Mesenteric fat pad (tissue), 1 donor: ENCODE measurements at places on chromosomes 3 and 15. TPM values are rescaled to one million over a fixed set of nuclear protein-coding genes. Genes with fewer than 3 reads are reported as not detected.

ZBBX gene
- not detected for total RNA-seq

CP gene
- 17.5 TPM for total RNA-seq

GPR160 gene
- total RNA-seq: 6.4 TPM

TIMP4 gene
- total RNA-seq: 280 TPM

REC114 gene
- not detected for total RNA-seq

ITIH4 gene
- total RNA-seq: 4.3 TPM

COL6A5 gene
- not detected for total RNA-seq

PXK gene
- total RNA-seq: 32.2 TPM

TMEM207 gene
- not detected for total RNA-seq

CD86 gene
- 15.4 TPM for total RNA-seq

GRCh38 chr3:194424373-194424772 is 25.3 kb upstream of the GP5 start:
- no peak for DNase-seq

DNA sequence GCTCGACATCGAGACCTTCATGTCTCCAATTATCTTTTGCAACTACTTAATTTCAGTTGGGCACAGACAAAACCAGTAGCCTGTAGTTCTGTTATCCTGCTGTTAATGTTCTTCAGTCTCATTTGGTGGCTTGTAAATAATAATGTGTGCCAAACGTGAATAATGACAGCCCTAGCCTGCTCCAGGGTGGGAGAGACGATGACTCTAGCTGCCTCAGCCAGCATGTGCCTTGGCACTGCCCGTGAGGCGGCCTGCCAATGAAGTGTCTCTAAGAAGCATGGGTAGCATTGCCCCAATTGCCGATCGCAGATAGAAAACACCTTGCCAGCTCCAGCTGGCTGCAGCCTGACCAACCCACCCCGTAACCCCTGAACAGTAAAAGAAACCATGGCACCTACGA is 58.8 kb downstream of the ASB7 start:
- no peak for DNase-seq

GRCh38 chr3:8888301-8888915 is 74.9 kb downstream of the RAD18 start:
- DNase-seq: no peak

- no peak for DNase-seq
Measured at GRCh38 chr15:53506370-53506769, 253.1 kb downstream of the WDR72 start.

DNA sequence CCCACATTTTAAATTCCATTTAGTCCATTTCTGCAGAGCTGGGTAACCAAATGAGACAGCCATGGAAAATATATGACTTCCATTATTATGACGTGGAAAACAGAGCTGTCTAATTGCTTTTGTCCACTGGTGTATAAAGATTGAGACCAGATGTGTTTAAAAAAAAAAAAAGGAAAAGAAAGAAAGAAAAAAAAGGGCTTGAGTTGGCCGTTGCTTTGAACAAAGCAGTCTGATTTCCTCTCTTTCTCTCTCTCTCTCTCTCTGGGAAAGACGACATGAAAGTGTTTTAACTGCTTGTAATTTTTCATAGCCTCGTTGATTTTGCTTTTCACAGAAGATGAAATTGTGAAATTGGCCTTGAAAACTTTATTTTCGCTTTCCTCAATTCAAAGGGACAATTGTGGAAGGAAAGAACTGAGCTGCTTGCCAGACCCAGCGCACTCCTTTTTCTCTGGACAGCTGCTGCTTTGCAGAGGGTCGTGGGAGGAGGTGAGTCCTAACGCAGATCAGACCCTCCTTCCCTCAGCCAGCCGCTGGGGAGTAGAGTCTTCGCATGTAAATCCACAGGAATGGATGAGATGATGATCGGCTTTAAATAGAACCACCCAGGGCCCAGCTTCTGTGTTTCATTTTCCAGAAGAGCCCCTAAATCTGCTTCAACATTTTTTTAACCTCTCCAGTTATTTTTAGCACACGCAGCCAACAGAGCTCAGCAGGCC is 42.8 kb upstream of the UBE2E1 start:
- no peak for DNase-seq

DNA sequence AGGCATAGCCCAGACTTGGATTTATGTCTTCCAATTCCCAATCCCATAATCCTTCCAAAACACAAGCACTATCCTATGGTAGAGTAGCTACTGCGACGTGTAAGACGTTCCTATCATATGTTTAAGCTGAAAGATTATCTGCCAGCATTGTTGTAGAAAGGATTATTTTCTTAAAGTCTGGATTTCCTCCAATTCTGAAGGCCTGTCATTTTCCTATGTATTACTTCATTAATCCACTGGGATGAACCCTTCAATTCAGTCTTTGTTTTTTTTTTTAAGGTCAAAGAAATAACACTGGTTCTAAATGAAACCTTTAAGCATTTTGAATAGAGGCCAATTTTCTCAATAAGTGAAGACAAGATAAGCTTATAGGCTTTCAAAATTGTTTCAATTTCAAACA is 289.0 kb downstream of the SLC9A9 start:
- DNase-seq: no peak

- no peak for DNase-seq
Measured at GRCh38 chr15:90217671-90218394, 15.9 kb downstream of the CIB1 start.

DNA sequence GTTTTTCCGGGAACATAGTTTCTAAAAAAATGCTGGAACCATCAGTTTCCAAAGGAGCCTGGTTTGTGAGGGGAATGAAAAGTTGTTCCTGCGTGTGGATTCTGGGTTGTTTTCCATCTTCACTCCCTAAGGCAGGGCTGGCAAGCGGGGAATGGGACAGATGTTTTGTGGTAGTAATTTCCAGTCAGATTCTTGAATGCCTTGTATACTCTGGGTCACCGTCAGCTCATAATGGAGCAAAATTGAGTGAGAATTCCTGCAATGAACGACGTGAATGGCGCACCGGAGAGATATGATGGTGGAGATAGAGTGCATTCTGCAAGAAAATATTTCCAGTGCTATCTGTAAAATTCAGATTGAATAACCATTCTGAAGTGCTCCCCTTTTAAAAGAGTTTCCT is 19.9 kb downstream of the EEFSEC start:
- no peak for DNase-seq

DNA sequence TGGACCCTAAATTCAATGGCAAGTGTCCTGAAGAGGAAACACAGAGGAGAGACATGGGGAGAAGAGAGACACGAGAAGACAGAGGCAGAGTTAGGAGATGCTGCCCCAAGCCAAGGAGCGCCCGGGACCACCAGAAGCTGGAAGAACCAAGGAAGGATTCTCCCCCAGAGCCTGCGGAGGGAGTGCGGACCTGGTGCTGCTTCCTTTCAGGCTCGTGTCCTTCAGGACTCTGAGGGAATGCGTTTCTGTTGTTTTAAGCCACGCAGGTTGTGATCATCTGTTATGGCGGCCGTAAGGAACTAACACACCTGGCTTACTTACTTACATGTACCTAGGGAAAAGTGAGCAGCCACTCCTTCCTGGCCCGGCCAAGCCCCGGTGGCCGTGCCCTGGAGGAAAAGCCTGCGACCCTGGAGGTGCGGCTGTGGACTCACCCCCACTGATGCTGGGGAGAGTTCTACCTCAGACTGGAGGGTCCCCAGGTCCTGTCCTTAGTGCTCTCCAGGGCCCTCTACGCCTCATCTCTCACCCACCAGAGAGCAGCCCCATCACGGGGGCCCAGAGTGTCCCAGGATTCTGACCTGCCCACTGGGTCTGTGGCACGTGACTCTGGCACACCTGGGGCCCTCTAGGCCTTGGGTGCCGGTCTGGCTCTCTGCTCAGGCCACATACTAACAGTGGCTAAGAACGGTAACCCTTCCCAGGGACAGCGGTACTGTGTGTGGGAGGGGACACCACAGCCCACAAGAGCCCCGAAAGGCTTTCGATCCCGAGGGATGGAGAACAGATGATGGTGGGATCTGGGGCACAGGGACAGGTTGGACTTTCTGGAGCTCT is 61.8 kb downstream of the ITGA11 start:
- DNase-seq: peak; percentile 77

GRCh38 chr3:128323206-128324081 is 143.2 kb downstream of the DNAJB8 start:
- DNase-seq: peak; percentile 74

DNA sequence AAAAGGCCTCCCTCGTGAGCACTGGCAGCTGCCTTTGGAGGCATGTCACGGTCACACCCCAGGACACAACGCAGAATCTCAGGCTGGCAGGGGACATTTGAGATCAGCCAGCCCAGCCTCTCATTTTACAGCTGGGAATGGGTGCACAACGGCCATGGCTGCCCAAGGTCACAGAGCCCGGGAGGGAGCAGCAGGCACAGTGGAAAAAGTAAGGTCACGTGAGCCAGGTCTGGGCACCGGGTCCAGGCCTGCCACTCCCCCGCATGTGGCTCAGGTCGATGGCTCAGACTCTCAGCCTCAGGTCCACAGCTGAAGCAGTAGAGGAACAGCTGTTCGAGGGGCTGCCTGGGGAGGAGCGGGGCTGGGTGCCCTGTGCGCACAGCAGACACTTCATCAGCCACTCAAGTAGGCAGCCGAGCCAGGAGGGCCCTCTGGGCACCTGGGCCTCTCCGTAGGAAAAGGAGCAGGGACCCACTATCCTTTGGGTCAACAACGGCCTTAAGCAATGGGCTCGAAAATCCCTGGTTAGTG is 260.6 kb downstream of the GOLGA6L6 start:
- DNase-seq: no peak

DNA sequence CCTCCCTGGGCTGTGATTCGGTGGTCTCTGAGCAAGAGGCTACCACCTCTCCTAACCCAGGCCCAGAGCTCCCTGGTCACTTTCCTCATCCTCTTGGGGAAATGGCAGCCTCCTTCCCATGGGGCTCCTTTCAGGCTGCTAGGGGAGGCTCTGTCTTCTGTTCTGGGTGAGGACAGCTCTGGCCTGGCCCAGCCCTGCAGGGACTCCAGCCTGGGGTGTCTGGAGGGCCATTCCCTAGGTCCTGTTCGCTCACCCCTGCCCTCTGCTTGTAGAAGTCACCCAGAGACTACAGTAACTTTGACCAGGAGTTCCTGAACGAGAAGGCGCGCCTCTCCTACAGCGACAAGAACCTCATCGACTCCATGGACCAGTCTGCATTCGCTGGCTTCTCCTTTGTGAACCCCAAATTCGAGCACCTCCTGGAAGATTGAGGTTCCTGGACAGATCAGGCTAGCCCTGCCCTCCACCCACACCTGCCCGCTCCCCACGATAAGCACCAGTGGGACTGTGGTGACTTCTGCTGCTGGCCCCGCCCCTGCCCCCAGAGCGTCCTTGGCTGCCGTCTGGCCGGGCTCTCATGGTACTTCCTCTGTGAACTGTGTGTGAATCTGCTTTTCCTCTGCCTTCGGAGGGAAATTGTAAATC is 30.9 kb downstream of the PRKCD start:
- no peak for DNase-seq

DNA sequence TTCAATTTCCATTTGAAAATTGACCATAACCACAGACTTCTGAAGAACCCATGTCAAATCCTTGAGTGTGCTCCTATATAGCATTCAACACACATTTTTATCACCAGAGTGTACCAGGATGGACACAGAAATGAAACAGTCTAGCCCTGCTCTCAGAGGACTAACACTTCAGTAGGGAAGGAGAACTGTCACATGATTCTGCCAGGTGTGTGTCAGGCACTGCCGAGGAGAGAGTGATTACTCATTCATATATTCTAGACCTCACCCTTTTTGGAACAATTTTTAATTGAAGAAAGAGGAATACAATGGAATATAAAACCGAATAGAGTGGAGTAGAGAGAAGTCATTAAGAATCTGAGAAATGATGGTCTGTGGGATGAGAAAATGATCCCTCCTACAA is 125.8 kb downstream of the ERC2 start:
- no peak for DNase-seq

GRCh38 chr3:153399636-153400035 is 237.6 kb downstream of the RAP2B start:
- no peak for DNase-seq

- no peak for DNase-seq
Measured at GRCh38 chr15:90889736-90890456, 5.6 kb downstream of the FES start.

DNA sequence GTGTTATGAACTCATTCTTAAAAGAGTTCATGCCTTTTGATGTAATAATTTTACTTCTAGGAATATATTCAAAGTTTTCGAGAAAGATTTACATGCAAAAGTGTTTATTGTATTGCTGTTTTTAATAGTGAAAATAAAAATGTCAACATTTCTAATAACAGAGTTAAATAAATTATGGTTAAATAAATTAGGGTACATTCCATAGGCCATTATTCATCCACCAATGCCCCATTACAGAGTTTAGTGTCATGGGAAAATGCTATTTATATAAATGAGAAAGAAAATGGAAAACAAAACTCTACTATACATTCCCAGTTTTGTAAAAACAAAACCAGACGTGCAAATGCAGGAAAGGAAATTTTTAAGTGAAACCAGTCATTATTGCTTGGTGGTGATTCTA is 538.1 kb upstream of the TBL1XR1 start:
- no peak for DNase-seq

DNA sequence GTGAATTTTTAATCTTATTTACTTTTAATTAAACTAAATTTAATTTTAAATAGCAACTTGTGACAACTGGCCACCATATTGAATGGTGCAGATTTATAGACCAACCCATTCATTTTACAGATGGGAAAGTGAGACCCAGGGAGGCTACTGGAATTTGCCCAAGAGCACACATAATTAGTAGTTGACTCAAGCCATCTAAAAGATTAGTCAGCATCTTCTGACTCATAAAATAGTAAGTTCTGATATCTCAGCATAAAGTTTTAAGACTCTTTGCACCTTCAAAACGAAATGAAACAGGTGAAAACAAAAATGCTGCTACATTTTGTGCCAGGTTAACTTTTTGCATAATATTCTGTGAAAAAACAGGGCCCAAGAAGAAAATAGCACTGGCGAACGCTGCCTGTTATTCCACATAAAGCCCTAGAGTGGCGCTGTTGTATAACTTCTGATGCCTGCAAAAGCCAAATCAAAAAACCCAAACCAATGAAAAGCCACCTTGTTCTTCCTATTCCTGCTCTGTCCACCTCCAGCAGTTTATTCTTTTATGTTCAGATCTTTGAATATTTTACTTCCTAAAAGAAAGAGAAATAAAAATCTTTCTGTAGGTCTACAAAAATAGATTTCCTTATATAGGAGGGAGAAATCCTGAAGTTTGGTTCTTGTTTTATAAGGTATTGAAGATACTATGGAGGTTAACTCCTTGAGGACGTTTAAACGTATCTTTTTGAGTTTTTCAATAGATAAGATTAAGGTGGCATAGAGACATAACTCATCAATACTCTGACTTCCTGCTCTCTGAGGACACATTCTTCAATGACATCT is 62.8 kb downstream of the OTOL1 start:
- no peak for DNase-seq
